ENCODE measurements at places on chromosomes 2 and 18.

DNA sequence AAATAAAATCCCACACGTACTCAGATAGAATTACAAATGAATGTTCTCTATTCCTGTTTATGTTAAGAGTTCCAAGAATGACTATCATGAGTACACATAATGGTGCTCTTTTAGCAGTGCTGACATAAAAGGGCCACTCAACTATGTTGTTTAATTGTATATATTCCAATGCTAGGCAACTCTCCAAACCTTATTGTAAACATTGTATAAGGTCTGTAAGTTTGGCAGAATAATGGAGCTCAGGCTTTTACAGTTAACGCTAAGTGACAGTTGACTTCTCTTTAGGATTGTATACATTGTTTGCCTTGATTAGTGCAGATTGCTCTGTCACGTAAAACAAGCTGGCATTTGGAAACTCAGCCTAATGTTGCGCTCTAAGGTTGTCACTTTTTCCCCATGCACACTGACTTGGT, 20.8 kb downstream of the RBMS1 start:
- no peak overlapping the region for H3K27ac ChIP-seq
- no peaks in the 10 kb centered on the region for H3K27me3 ChIP-seq
- H3K4me1 ChIP-seq, result peaks cover 14% of the 10 kb centered on the region
- no peak for DNase-seq
- no peak overlapping the region for H3K4me3 ChIP-seq

- H3K27me3 ChIP-seq, result no peaks in the 10 kb centered on the region
- H3K36me3 ChIP-seq, result peaks cover 10% of the 10 kb centered on the region
- no peak overlapping the region for H3K4me3 ChIP-seq
- no peak for DNase-seq
- peaks cover 47% of the 10 kb centered on the region for H3K4me1 ChIP-seq
- peak overlapping the region; percentile 60 for H3K27ac ChIP-seq
These were observed 89.9 kb downstream of the ERBB4 start for GRCh38 chr2:212448698-212449097.

GRCh38 chr18:70046207-70046606, 98.5 kb upstream of the CD226 start:
- no peak for DNase-seq
- H3K27me3 ChIP-seq, result no peaks in the 10 kb centered on the region
- no peaks in the 10 kb centered on the region for H3K4me1 ChIP-seq
- no peak overlapping the region for H3K27ac ChIP-seq
- no peak overlapping the region for H3K4me3 ChIP-seq

- no peak for DNase-seq
- H3K27me3 ChIP-seq, result no peaks in the 10 kb centered on the region
- H3K27ac ChIP-seq, result no peak overlapping the region
- H3K36me3 ChIP-seq, result no peaks in the 10 kb centered on the region
- peaks cover 7% of the 10 kb centered on the region for H3K4me1 ChIP-seq
These were observed 17.3 kb downstream of the CAPN10 start for GRCh38 chr2:240603846-240604245.

DNA sequence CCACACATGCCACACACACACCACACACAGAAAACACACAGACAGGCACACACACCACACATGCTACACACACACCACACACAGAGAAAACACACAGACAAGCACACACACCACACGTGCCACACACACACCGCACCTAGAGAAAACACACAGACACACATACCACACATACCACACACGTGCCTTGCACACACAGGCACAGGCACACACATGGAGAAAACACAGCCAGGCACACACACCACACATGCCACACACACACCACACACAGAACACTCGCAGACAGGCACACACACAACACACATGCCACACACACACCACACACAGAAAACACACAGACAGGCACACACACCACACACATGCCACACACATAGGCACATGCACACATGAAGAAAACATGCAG, 242.1 kb upstream of the MYT1L start:
- no peaks in the 10 kb centered on the region for H3K27me3 ChIP-seq
- H3K27ac ChIP-seq, result no peak overlapping the region
- H3K36me3 ChIP-seq, result no peaks in the 10 kb centered on the region
- H3K4me1 ChIP-seq, result peaks cover 7% of the 10 kb centered on the region
- no peak overlapping the region for H3K4me3 ChIP-seq
- no peak for DNase-seq

DNA sequence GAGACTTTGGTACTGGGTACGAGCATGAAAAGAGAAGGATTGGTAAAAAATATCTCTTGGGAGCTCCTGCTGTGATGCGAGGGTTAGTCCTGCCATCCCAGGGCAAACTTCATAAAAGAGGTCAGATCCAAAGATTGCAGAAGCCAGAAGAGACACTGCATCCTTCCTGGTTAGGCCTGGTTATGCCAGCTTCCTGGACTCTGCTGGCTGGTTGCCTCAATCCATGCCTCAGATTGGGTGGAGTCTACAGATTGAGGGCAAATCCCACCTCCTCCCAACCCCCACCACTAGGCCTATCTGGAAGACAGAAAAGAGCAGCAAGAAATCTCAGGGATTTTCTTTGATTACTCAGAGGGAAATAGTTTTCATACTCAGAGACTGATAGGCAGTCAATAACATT, 5.3 kb upstream of the ACADL start:
- DNase-seq, result no peak
- H3K36me3 ChIP-seq, result no peaks in the 10 kb centered on the region
- no peak overlapping the region for H3K27ac ChIP-seq
- H3K4me3 ChIP-seq, result no peak overlapping the region
- H3K4me1 ChIP-seq, result no peaks in the 10 kb centered on the region

DNA sequence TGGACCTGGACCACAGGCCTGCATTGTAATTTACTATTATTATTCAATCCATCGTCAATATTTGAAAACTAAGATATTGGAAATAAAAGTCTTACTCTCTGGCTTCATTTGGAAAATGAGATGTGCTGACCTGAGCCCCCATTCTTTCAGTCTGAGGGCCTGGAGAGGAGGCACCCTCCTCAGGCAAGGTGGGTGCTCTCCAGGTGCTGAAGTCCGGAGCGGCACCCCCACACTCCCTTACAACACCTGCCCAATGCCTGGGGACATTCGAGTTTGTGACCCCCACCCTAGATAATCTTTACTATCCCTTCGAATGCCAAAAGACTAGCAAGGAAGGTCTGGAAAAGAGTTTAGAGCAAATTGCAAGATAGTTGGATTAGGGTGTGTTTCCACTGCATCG, 133.3 kb downstream of the EN1 start:
- peaks cover 10% of the 10 kb centered on the region for H3K27me3 ChIP-seq
- no peaks in the 10 kb centered on the region for H3K4me1 ChIP-seq
- DNase-seq, result no peak

- no peak for DNase-seq
- H3K27ac ChIP-seq, result no peak overlapping the region
- H3K27me3 ChIP-seq, result peaks cover 23% of the 10 kb centered on the region
These were observed 24.9 kb upstream of the ACOXL start for GRCh38 chr2:110707386-110707965.

GRCh38 chr2:165701147-165701546, 92.9 kb downstream of the GALNT3 start:
- H3K4me3 ChIP-seq, result no peak overlapping the region
- no peak overlapping the region for H3K27ac ChIP-seq
- H3K36me3 ChIP-seq, result peaks cover under 1% of the 10 kb centered on the region
- no peaks in the 10 kb centered on the region for H3K27me3 ChIP-seq
- no peak for DNase-seq
- peaks cover 29% of the 10 kb centered on the region for H3K4me1 ChIP-seq

- no peaks in the 10 kb centered on the region for H3K27me3 ChIP-seq
- no peaks in the 10 kb centered on the region for H3K36me3 ChIP-seq
- H3K4me3 ChIP-seq, result no peak overlapping the region
- H3K4me1 ChIP-seq, result peaks cover 17% of the 10 kb centered on the region
- H3K27ac ChIP-seq, result no peak overlapping the region
- no peak for DNase-seq
These were observed 29.0 kb downstream of the LGALSL start for GRCh38 chr2:64482765-64483504.

DNA sequence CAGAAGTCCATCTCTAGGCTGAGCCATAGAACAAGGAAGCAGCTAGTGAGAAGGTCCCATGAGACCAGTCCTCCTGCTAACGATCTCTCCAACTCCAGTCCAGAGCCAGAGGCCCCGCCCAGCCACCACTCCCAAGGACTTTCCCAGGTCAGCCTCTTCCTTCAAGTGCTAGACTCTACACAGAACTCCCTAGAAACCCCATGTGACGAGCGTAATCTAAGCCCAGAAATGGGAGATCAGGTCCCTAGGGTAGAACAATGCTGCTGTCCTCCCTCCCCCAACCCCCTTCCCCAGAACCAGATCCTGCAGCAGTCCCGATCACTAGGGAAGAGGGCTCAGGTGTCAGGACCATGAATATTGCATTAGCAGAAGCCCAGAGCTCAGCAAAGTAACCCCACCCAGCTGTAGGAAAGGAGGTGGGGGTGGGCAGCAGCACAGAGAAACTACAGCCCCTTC, 6.9 kb downstream of the DCTN1 start:
- no peak for DNase-seq
- peaks cover 6% of the 10 kb centered on the region for H3K36me3 ChIP-seq
- H3K27me3 ChIP-seq, result no peaks in the 10 kb centered on the region
- H3K27ac ChIP-seq, result peak overlapping the region; percentile 81

GRCh38 chr18:48488388-48488850, 50.4 kb upstream of the CTIF start:
- no peaks in the 10 kb centered on the region for H3K27me3 ChIP-seq
- no peaks in the 10 kb centered on the region for H3K36me3 ChIP-seq
- H3K4me3 ChIP-seq, result no peak overlapping the region
- peaks cover 10% of the 10 kb centered on the region for H3K4me1 ChIP-seq
- no peak for DNase-seq

DNA sequence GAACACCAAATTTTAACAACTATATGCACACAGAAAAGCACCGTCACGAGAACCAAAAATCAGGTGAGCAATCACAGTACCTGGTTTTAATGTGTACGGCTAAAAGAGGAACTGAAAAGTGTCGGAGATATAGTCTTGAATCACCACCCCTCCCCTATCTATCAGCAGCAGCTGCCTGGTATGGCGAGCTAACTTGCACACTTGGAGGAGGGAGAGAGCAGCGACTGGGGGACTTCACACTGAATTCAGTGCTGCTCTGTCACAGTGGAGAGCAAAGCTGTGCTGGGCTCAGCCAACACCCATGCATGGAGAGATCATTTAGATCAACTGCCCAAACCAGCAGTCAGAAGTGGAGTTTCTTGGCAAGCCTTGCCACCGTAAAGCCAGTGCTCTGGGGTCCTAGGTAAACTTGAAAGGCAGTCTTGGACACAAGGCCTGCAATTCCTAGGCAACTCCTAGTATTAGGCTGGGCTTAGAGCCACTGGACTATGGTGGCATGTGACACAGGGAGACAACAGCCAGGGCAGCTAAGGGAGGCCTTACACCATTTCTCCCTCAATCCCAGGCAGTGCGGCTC, 89.2 kb upstream of the CD226 start:
- peak overlapping the region; percentile 20 for H3K27ac ChIP-seq
- H3K27me3 ChIP-seq, result no peaks in the 10 kb centered on the region
- DNase-seq, result no peak
- H3K36me3 ChIP-seq, result peaks cover 40% of the 10 kb centered on the region
- H3K4me3 ChIP-seq, result no peak overlapping the region

DNA sequence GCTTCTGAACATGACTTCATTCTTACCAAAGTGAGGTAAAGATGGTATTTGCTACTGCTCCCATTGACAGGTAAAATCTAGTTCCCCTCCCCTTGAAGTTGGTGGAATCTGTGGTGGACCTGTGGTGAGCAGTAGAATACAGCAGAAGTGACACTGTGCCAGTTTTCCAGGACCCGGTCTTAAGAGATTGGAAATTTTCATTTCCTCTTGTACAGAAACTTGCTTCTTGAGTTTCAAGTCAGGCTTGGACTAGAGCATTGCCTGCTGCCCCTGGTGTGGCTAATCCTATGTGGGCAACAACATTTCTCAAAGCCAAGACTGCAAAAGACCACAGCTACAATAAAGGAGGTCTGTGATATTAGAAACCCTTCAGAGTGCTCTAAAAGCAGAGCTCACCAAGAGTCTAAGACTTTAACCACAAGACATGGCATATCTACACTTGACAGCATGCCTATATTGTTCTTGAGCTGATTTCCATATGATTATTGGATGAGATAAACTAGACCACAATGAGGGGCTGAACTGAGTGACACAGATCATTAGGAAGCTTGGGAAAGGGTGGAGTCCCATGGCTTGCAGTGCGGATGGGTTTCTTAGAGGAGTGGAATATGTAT, 458.1 kb downstream of the BCL11A start:
- H3K4me1 ChIP-seq, result no peaks in the 10 kb centered on the region
- H3K4me3 ChIP-seq, result no peak overlapping the region
- no peak for DNase-seq

- H3K36me3 ChIP-seq, result no peaks in the 10 kb centered on the region
- H3K27me3 ChIP-seq, result no peaks in the 10 kb centered on the region
- no peak overlapping the region for H3K27ac ChIP-seq
- no peak for DNase-seq
- H3K4me1 ChIP-seq, result no peaks in the 10 kb centered on the region
These were observed 7.6 kb downstream of the GPATCH11 start for GRCh38 chr2:37091873-37092272.

DNA sequence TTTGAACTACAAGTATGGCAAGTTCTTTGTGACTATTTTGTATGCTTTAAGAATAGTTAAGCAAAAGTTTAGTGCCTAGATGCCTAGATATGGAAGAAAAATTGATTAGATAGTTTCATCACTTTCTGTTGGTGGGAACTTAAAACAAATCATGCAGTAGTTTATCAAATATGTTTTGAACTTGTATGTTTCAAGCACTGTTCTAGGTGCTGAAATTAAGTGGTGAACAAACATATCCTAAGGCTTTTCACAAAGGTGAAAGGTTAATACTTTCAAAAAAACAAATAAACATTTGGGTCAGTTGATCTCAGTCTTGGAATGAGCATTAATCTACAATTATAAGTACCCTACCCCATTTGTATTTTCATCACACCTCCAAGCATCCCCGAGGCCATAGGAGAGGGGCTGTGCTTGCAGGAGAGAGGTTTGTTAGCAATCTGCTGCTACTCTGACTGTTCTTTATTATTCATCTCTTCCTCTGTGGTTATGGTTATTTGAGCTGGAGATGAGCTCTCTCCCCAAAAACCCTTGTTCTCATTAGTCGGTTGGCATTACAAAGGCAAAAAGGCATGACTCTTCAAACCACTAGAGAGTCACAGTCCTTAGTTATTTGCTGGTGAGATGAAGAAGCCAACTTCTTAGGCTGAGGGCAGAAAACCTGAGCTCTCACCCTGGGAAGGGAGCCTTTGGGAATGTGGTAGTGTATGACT, 103.9 kb upstream of the FHL2 start:
- no peak for DNase-seq
- H3K4me1 ChIP-seq, result no peaks in the 10 kb centered on the region
- H3K36me3 ChIP-seq, result peaks cover 7% of the 10 kb centered on the region
- H3K4me3 ChIP-seq, result no peak overlapping the region
- H3K27ac ChIP-seq, result no peak overlapping the region
- no peaks in the 10 kb centered on the region for H3K27me3 ChIP-seq
